ENCODE measurements at places on chromosomes 3 and 15.

GRCh38 chr3:124097362-124098131 lies 105.6 kb upstream of the ROPN1 start:
- DNase-seq = no peak

- DNase-seq = no peak
These were observed 24.7 kb downstream of the ILDR1 start for GRCh38 chr3:121997372-121997771.

DNA sequence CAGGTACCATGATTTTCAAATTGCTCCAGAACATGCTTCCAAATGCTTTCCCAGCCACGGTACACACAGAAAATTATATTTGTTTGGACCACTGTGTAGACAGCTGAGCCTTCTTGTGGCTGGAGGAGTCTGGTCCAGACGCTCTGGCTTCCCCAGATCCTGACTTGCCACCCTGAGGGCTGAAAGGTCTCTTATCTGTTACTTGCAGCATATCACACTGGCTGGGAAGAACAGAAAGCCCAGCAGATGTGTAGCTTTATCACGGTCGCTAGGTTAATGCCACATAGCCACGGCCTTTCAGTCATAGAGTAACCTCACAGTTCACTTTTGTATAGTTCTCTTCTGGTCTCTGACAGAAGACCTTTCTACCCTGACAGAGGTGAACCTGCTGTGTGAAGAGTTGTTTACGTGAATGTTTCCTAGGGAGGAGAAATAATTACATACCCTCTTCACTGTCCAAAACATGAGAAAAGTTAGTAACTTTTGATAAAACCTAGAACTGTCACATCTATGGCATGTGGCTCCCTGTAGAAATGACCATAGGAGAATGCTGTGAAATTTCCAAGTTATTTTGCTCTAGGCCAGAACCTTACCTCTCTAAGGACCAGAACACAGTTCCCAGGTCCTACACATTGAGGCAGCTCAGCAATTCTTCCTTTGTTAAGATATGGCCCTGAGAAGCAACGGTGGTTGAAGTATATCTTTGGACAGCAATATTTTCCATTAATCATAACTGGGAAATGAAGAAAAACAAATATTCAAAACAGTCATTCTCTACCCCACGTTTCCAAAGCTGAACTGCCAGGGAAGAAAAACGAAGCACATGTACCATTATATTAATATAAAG lies 15.8 kb upstream of the STIMATE start:
- DNase-seq = no peak

GRCh38 chr3:150810641-150811040 lies 47.7 kb upstream of the SIAH2 start:
- no peak for DNase-seq

DNA sequence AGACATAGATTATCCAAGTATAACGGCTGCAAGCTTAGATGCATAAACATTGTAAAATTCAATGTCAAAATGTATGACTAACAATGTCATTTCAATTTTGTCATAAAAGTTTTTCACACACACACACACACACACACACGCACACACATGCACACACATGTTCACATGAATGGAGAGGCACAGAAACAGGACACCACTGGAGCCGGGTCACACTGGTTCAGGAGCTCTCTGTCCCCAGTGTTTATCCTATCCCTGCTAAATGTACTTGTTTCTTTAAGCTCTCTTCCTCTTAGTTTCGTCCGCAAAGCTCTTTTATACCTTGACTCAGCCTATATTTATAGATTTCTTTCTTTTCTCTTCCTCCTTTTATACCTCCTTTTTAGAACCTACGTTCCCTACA lies 249.9 kb downstream of the CADPS start:
- DNase-seq = no peak

- DNase-seq = no peak
These were observed 319.8 kb downstream of the DOCK3 start for GRCh38 chr3:50994537-50994936.

GRCh38 chr3:15215996-15216395 lies 9.9 kb downstream of the CAPN7 start:
- DNase-seq = no peak

- no peak for DNase-seq
These were observed 47.0 kb upstream of the ACKR4 start for GRCh38 chr3:132549890-132550578.

- DNase-seq = no peak
These were observed 846.1 kb upstream of the CFAP20DC start for GRCh38 chr3:59895972-59896371.

DNA sequence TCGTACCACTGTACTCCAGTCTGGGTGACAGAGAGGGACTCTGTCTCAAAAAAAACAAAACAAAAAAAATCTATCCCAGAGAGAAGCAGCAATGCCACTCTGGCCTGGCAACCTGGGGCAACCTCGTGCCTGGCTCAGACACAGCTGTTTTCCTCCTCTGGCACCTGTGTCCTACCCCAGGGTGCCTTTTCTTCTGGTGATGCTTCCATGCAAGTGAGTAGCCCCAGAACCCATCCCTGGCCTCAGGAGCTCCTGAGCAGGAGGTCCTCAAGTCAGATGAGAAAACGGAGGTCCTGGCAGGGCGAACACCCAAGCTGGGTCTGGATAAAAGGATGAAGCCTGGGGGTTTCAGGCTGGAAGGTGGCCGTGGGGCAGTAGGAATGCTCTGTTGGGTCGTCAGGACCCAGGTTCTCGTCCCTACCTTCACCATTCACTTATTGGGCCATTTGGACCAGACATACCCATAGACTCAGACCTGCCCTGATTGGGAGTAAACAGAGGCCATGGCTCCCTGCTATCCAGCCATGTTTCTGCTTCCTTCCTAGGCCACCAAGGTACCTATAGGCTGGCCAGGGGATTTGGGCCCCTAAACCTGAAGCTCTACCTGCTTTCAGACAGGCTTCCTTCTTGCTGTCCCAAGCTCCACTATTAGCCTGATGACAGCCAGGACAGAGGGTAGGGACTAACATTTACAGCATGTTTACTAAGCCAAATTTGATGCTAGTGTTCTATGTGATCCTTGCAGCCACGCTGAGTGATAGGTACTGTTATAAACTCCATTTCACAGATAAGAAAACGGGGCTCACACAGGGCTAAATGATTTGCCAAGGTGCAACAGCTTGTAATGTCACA lies 102.2 kb downstream of the DAPK2 start:
- no peak for DNase-seq

DNA sequence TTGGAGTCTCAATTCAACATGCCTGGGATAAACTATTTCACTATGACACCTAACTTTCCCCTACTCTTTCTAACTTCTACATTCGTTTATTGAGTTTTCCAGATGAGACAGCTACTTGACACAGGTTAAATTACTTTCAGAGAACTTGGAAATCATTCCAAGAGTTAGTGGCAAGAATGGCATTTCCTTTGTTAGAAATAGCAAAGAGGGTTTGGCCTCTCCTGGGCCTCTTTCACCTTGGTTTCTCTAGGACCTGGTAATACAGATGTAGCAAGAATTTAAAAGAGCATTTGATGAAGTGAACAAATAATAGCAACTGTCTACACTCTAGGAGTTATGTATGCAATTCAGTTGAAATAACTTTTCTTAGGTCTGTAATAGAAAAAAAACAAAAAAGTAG lies 748.9 kb downstream of the MECOM start:
- no peak for DNase-seq

GRCh38 chr3:156749244-156749643 lies 74.9 kb downstream of the TIPARP start:
- no peak for DNase-seq
